Neural crest cell (in vitro differentiated cells): ENCODE measurements at places on chromosomes 12 and 14. TPM values are rescaled to one million over a fixed set of nuclear protein-coding genes. Genes with fewer than 3 reads are reported as not detected.

ENDOU gene
- not detected in 2 replicates for total RNA-seq

DLK1 gene
- 4.4 and 5.2 TPM in 2 replicates for total RNA-seq

- H3K27ac ChIP-seq = no peak overlapping the region
- H3K4me3 ChIP-seq = no peak overlapping the region
- H3K27me3 ChIP-seq = no peaks in the 10 kb centered on the region
- DNase-seq = no peak
- H3K4me1 ChIP-seq = no peaks in the 10 kb centered on the region
Observed at GRCh38 chr14:61899497-61899896, 137.3 kb downstream of the SNAPC1 start.

DNA sequence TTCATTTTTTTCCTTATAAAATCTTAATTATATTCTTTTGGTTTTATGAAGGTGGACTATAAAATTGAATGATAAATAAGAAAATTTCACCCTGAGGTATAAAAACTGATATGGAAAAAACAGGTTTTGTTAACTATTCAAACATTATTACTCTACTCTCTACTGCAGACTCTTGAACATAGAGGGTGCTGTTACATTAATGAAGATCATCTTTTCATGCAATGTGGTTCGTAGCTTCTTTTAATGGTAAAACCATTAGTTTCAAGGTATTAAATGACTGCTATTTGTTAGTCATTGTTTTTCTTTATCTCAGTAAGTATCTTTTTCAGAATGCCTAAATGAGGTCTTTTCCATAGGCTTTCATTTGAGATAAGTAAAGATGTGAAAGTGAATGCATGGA, 510.4 kb downstream of the SLC16A7 start:
- DNase-seq = no peak
- no peaks in the 10 kb centered on the region for H3K27me3 ChIP-seq
- no peak overlapping the region for H3K4me3 ChIP-seq
- H3K36me3 ChIP-seq = no peaks in the 10 kb centered on the region
- H3K27ac ChIP-seq = no peak overlapping the region
- H3K4me1 ChIP-seq = no peaks in the 10 kb centered on the region

GRCh38 chr14:105223770-105224544, 24.4 kb upstream of the BTBD6 start:
- H3K4me1 ChIP-seq = peaks cover 6% of the 10 kb centered on the region
- H3K27me3 ChIP-seq = no peaks in the 10 kb centered on the region
- DNase-seq = no peak
- peaks cover 22% of the 10 kb centered on the region for H3K36me3 ChIP-seq
- no peak overlapping the region for H3K4me3 ChIP-seq

- H3K4me3 ChIP-seq = no peak overlapping the region
- no peaks in the 10 kb centered on the region for H3K36me3 ChIP-seq
- H3K27ac ChIP-seq = no peak overlapping the region
Observed at GRCh38 chr12:11564984-11565651, 84.4 kb upstream of the ETV6 start.

- no peaks in the 10 kb centered on the region for H3K36me3 ChIP-seq
- no peak for DNase-seq
- no peaks in the 10 kb centered on the region for H3K4me1 ChIP-seq
- no peak overlapping the region for H3K4me3 ChIP-seq
Observed at GRCh38 chr12:52542157-52542556, 10.8 kb downstream of the KRT71 start.

GRCh38 chr12:65327207-65328076, 49.0 kb downstream of the MSRB3 start:
- no peak overlapping the region for H3K4me3 ChIP-seq
- no peaks in the 10 kb centered on the region for H3K27me3 ChIP-seq
- DNase-seq = no peak
- no peak overlapping the region for H3K27ac ChIP-seq
- H3K4me1 ChIP-seq = peaks cover 21% of the 10 kb centered on the region
